Smooth muscle cell of the umbilical artery (primary cell): ENCODE measurements at places on chromosomes 3 and 15. TPM values are rescaled to one million over a fixed set of nuclear protein-coding genes. Genes with fewer than 3 reads are reported as not detected.

The APOD gene
- not detected in 2 replicates for total RNA-seq

The CGNL1 gene
- total RNA-seq, result 0.65 and 1.2 TPM in 2 replicates

The ARRDC4 gene
- total RNA-seq, result 11.0 and 11.5 TPM in 2 replicates

The P3H2 gene
- total RNA-seq, result 12.5 and 24.8 TPM in 2 replicates

The TRPC1 gene
- total RNA-seq, result 31.5 and 35.5 TPM in 2 replicates

The AP4E1 gene
- total RNA-seq, result 15.4 and 17.9 TPM in 2 replicates

The TMC3 gene
- not detected in 2 replicates for total RNA-seq

The PRICKLE2 gene
- total RNA-seq, result 47.7 and 93.2 TPM in 2 replicates

The LSAMP gene
- total RNA-seq, result 5.7 and 40.1 TPM in 2 replicates

The FAM174B gene
- 2.4 TPM in 1 of 2 replicates, not detected in the other for total RNA-seq

The LRRIQ4 gene
- total RNA-seq, result not detected in 2 replicates

The GOLGA8J gene
- total RNA-seq, result not detected in 2 replicates

The NR1I2 gene
- total RNA-seq, result 0.14 TPM in 1 of 2 replicates, not detected in the other

The DNAH12 gene
- 0.37 and 0.59 TPM in 2 replicates for total RNA-seq
